ENCODE measurements at places on chromosomes 1 and 21. TPM values are rescaled to one million over a fixed set of nuclear protein-coding genes. Genes with fewer than 3 reads are reported as not detected.

GRCh38 chr1:38153066-38153777 is 106.6 kb upstream of the POU3F1 start:
- no peak for DNase-seq

DNA sequence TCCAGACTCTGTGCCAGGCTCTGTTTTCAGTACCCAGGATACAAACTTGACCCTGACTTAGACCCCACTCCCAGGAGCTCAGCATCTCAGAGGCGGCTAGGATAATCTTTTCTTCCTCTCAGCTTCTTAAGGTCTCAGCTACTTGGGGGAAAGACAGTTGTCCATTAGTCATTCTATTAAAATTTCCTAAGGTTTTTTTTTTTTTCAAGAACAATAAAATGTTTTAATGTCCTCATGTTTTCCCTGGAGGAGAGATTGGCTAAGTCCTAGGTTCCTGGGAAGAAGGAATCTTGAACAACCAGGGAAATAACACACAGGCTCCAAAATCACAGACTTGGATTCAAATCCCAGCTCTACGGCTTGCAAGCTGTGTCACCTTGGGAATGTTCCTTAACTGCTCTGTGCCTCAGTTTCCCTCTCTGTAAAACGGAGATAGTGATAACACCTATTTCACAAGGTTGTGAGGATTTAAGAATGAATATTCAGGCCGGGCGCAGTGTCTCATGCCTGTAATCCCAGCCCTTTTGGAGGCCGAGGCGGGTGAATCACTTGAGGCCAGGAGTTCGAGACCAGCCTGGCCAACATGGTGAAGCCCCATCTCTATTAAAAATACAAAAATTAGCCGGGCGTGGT is 33.0 kb downstream of the CDK18 start:
- DNase-seq: no peak

GRCh38 chr1:179169616-179170467 is 59.6 kb downstream of the ABL2 start:
- DNase-seq: no peak

DNA sequence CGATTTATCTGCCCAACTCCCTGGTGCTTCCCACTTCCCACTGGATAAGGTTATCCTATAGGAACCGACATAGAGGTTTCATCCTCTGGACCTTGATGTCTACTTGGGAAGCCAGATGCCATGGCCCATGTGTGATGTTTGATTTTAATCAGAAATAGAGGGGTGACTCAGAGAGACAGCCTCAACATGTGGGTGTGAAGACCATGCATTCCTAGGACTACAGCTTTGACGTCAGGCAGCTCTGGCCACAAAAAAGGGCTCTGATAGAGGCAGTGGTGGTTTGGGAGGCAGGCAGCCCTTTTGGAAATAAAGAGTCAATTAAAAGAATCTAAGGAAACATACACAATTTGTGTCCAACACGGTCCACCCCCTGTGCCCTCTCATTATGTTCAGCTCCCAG is 5.2 kb upstream of the SH2D2A start:
- DNase-seq: no peak

S100B gene
- total RNA-seq: 2.8 TPM

ZNF648 gene
- total RNA-seq: not detected

DIO1 gene
- total RNA-seq: not detected

S100A9 gene
- total RNA-seq: 62.2 TPM

DNM3 gene
- total RNA-seq: 1.2 TPM

CD34 gene
- 69.6 TPM for total RNA-seq
